Osteocyte (in vitro differentiated cells): ENCODE measurements at places on chromosomes 7 and 10. TPM values are rescaled to one million over a fixed set of nuclear protein-coding genes. Genes with fewer than 3 reads are reported as not detected.

Gene IFIT1B
- total RNA-seq = not detected in 2 replicates

Gene SPDYE2
- total RNA-seq = not detected in 2 replicates

Gene CPA2
- total RNA-seq = not detected in 2 replicates

Gene GBX1
- not detected in 2 replicates for total RNA-seq

Gene OLAH
- total RNA-seq = 0.59 TPM in 1 of 2 replicates, not detected in the other

Gene MACC1
- not detected in 2 replicates for total RNA-seq

Gene C10orf53
- total RNA-seq = not detected in 2 replicates

Gene PDE6C
- total RNA-seq = not detected in 2 replicates

Gene HK1
- 59.4 and 61.3 TPM in 2 replicates for total RNA-seq

Gene LIPK
- not detected in 2 replicates for total RNA-seq

Gene ECD
- total RNA-seq = 32.3 and 34.1 TPM in 2 replicates

Gene KIAA1217
- 2.8 and 3.0 TPM in 2 replicates for total RNA-seq

Gene RET
- total RNA-seq = 0.43 and 1.1 TPM in 2 replicates

Gene TUBAL3
- not detected in 2 replicates for total RNA-seq

Gene GARIN1A
- 3.9 TPM in 2 replicates for total RNA-seq

Gene VWDE
- total RNA-seq = not detected in 2 replicates

Gene DPCD
- 14.9 and 15.3 TPM in 2 replicates for total RNA-seq

Gene GATA3
- total RNA-seq = not detected in 2 replicates

Gene LRRD1
- total RNA-seq = 0.39 TPM in 1 of 2 replicates, not detected in the other

Gene GRM8
- 0.51 and 0.86 TPM in 2 replicates for total RNA-seq

Gene EIF3A
- 146 and 147 TPM in 2 replicates for total RNA-seq

Gene KLF14
- not detected in 2 replicates for total RNA-seq

Gene GIMAP6
- total RNA-seq = not detected in 2 replicates

Gene GIMAP5
- total RNA-seq = not detected in 2 replicates

Gene NDUFB8
- total RNA-seq = 151 and 169 TPM in 2 replicates

Gene FAM131B
- 17.0 and 18.4 TPM in 2 replicates for total RNA-seq
